ENCODE measurements at places on chromosomes 2 and 18.

- peak; percentile 35 for DNase-seq
These were observed 172.3 kb downstream of the PRKCE start for GRCh38 chr2:45823723-45824206.

- no peak for DNase-seq
These were observed 237.0 kb downstream of the ATAD2B start for GRCh38 chr2:23689891-23690290.

DNA sequence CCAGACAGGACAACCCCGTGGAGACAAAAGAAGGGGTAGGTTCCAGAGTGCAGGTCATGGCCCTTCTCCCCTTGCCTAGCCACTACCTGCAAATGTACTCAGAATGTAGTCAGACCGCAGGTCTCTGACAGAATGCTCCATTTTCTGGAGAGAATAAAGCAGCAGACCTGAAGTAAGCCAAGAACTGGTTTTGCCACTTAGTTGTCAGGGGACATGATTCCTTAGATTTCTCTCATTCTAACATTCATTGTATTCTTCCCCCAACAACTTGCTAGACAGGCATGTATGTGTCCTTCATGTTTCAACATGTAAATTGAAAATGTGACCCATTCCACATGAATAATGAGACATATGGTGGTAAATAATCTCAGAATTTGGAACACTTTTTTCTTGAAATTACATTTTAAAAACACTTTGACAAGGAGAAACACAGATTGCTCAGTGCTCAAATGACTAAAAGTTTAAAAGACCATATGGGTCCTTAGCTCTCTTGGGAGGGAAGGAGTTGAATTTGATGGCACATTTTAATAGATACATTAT lies 142.4 kb downstream of the CCBE1 start:
- no peak for DNase-seq

GRCh38 chr2:204205082-204205481 lies 268.5 kb downstream of the ICOS start:
- DNase-seq, result no peak

DNA sequence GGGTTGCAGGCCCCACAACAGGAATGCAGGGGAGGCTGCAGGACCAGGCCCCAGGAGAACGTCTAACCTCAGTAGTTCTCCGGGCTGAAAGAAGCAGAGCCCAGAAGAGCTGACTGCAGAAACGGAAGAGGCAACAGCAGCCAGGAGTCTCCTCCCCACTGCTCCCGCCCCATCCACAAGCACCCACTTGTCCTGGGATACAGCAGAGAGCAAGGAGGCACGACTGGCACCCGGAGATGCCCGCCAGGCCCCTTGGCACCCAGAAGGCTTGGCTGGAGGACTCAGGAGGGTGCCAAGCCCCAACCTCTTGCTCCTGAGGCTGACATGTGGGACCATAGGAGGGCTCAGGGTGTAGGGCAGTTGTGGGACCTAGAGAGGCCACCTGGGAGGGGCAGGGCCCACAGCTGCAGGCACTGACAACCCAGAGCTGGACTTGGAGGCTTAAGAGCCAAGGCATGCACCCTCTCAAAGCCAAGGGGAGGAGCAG lies 29.0 kb upstream of the TNS1 start:
- no peak for DNase-seq
